ENCODE measurements at places on chromosomes 16 and 17.

- no peak for DNase-seq
Measured at GRCh38 chr17:44076716-44077594, 6.4 kb downstream of the G6PC3 start.

DNA sequence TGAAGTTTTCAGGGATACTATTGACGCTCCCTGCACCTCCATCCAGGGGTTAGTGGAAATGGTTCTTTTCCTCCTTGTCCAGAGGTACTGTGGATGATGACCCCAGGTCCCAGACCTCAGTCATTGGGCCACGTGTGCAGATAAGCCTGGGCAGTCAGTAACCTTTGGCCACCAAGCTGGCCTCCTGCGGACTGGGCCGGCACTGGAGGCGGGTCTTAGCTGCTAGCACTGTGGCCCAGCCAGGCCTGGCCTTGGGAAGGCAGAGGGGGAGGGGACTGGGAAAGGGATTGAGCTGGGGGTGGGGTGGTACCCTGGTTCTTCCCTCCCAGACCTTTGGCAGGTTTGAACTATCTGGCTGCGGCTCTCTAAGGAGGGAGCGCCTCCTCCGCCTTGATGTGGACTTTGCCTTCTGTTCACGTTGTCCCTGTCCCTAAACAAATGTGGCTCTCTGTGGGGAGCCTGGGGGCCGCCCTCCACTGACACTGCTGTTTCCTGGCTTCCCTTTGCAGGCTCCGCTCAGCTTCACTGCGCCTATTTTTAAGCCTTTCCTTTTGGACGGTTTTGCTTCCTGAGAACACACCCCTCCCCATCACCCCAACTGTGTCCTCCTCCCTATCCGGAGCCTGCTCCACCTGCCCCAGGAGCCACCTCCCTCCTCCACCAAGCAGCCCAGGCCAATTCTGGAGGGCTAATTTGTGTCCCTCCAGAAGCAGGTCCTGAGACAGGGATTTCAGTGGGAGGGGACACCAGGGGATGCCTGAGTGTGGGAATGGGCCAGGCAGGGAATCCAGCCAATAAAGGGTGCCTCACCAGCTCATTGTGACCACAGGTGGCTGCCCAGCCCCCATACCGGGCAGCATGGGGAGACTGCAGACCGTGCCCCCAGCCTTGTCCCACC, 251.9 kb downstream of the SEC14L1 start:
- DNase-seq: no peak

- no peak for DNase-seq
Measured at GRCh38 chr16:67091906-67092566, 17.7 kb upstream of the PHAF1 start.

- no peak for DNase-seq
Measured at GRCh38 chr17:47742319-47743181, 9.5 kb downstream of the TBX21 start.

DNA sequence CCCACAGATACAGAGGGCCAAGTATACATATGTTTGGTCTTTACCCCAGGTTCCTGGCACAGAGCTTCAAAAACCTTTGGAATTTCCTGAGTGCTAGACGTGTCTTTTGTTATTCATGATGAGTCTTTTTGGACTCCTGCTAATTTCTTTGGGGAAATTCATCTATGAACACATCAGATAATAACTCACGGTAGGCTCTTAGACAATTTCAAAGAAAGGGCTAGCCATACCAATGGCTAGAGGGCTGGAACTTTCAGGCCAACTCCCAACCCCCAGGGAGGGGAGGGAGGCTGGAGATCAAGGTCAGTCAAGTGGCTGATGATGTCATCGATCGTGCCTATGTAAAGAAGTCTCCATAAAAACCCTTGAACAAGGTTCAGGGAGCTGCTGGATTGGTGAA, 101.9 kb downstream of the STX8 start:
- DNase-seq: no peak
